ENCODE measurements at places on chromosomes 13 and 19. TPM values are rescaled to one million over a fixed set of nuclear protein-coding genes. Genes with fewer than 3 reads are reported as not detected.

OR7D2 gene
- not detected for total RNA-seq

BRME1 gene
- total RNA-seq: 1.2 TPM

AXL gene
- 74.3 TPM for total RNA-seq

SBNO2 gene
- 51.7 TPM for total RNA-seq

CEACAM3 gene
- 29.8 TPM for total RNA-seq

CATSPERD gene
- total RNA-seq: not detected

SLITRK5 gene
- total RNA-seq: 0.03 TPM

PGPEP1 gene
- 45.1 TPM for total RNA-seq

JAK3 gene
- total RNA-seq: 64.3 TPM

Measured in spleen (tissue), 13 donors.